Neural crest cell (in vitro differentiated cells): ENCODE measurements at places on chromosomes 16 and 17. TPM values are rescaled to one million over a fixed set of nuclear protein-coding genes. Genes with fewer than 3 reads are reported as not detected.

SLC16A11 gene
- not detected in 2 replicates for total RNA-seq

KIFC3 gene
- total RNA-seq = 25.1 TPM in 2 replicates

KRTAP1-5 gene
- total RNA-seq = not detected in 2 replicates

PRSS33 gene
- total RNA-seq = 0.23 and 0.39 TPM in 2 replicates

MYH13 gene
- total RNA-seq = not detected in 2 replicates

TAT gene
- total RNA-seq = not detected in 2 replicates

ITGAD gene
- total RNA-seq = not detected in 2 replicates
